ENCODE measurements at places on chromosomes 16 and 17. TPM values are rescaled to one million over a fixed set of nuclear protein-coding genes. Genes with fewer than 3 reads are reported as not detected.
A peak's percentile ranks its signal among the peaks of the same experiment; 100 is the strongest.

The SPATA32 gene
- total RNA-seq, result 0.67 TPM

The ARHGAP44 gene
- total RNA-seq, result 0.37 TPM

The FOXJ1 gene
- total RNA-seq, result 0.20 TPM

The KCNG4 gene
- total RNA-seq, result not detected

DNA sequence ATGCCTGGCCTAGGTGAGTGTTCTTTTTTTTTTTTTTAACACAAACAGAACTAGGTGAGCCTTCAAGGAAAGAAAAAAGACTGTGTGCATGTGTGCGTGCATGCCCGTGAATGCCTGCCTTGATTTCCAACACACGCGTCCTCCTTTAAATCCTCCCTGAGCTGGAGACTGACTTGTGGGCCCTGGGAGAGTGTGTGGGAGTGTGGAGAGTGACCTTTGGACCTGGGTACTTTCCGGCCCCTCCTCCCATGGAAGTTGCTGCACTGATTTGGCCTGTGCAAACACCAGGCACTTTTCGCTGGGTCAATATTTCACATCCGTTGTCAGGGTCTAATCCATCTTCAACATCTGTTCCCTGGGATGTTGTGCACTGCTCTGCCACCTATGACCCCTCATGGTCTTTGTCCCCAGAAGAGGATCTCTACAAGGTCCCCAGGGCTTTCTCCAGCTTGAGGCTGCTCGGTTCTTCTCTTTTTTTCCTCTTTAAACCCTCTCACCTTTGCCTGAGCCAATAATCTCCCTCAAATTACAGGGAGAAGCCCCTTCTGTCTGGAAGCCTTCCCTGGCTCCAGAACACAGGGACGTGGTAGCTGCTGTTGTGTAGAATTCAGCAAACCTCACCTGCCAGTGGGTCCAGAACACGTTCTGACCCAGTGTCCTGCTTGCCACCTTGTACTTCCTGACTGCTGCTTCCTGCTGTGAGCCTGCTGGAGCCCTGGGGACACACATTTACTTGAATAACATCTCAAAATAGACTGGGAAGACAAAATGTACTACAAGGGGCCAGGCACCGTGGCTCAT lies 20.8 kb upstream of the ATP5MC1 start:
- peaks cover 6% of the 10 kb centered on the region for H3K4me1 ChIP-seq
- H3K36me3 ChIP-seq, result no peaks in the 10 kb centered on the region
- no peak overlapping the region for H3K27ac ChIP-seq
- no peak overlapping the region for H3K4me3 ChIP-seq
- peaks cover 5% of the 10 kb centered on the region for H3K27me3 ChIP-seq

- no peaks in the 10 kb centered on the region for H3K27me3 ChIP-seq
- no peak overlapping the region for H3K4me3 ChIP-seq
- H3K36me3 ChIP-seq, result no peaks in the 10 kb centered on the region
- no peak for DNase-seq
Observed at GRCh38 chr16:27745348-27745747, 195.4 kb downstream of the KATNIP start.

DNA sequence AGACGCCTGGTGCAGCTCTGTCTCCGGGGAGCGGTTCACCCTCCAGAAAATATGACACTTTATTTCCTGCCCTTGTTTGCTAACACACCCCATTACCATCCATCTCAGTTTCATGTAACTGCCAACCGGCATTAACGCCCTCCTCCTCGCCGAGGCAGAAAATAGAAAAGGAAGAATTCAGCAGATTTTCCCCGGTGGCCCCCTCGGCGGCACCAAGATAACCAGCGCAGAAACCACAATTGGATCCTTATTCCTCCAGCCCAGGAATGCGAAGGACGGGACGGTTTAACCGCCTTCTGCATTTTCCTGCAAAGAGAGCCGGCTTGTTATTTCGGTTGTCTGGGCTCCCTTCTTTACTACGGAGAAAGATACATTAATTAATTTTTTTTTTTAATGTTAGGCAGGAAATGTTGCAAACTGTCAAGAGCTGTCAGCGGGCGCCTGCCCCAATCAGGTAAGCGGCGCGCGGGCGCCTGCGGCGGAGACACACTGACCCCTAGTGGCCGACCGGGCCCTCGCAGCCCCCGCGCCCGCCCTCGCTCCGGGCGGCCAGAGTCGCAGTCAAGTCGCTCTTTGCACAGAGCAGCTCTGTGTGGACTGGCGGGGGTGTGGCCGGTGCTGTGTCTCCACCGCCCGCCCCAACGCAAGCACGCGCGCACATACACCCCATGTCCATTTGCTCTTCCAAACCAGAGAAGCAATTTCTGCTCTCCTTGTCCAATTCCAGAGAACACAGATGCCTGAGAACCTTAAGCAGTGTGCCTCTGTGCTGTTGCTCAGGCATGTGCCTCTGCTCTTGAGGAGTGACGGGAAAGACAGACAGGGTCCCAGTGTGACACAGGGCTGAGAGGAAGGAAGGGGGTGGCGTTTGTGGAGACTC lies 53.6 kb downstream of the C17orf67 start:
- peak overlapping the region; percentile 77 for H3K4me3 ChIP-seq
- no peaks in the 10 kb centered on the region for H3K36me3 ChIP-seq
- peak; percentile 84 for DNase-seq
- H3K4me1 ChIP-seq, result peaks cover 26% of the 10 kb centered on the region
- peak overlapping the region; percentile 94 for H3K27ac ChIP-seq

DNA sequence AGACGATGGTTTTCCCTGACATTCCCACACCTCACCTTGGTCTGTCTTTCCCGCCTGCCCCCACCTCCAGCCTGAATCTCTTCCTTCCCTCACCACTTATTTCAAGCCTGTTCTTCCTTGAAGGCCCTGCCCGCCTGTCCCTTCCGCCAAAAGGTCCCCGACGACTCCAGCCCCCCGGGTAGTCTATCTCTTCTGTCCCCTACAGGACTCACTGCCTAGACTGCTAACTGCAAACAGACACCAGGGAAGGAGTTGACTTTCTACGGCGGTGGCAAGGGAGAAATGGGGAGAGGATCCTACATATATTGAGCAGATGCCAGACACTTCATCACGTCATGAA lies 53.7 kb downstream of the NT5M start:
- no peaks in the 10 kb centered on the region for H3K36me3 ChIP-seq
- peaks cover 14% of the 10 kb centered on the region for H3K27me3 ChIP-seq
- H3K4me1 ChIP-seq, result no peaks in the 10 kb centered on the region
- H3K27ac ChIP-seq, result peak overlapping the region; percentile 55
- H3K4me3 ChIP-seq, result no peak overlapping the region
- no peak for DNase-seq

DNA sequence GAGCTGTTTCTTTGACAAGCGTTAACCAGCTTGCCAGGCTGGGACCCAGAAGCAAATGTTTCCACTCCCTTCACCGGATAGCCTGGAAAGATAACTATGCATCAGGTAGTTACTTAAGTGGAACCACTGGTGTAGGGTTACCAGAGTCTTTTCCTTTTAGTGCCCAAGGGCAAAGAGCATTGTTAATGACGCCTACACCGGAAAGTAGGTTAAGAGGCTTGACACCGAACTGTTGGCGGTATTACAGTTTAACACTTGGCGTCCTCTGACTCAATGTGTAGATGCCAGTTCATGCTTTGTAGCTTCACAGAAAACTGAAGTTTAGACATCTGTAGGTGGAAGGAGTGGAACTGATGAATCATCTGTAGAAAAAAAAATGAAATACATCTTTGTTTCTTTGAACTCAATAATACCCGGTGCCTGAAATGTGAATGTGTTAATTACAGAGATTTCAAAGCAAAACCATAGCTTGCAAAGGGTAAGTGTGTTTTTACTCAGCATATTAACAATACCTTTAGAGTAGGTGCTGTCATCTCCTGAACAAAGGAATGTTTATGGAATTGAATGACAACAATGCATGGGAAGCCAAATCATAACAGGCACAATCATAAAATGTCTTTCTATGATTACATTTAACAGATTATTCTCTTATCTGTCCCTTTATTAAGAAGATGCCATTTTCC lies 426.7 kb upstream of the SALL1 start:
- no peak for DNase-seq
- H3K4me3 ChIP-seq, result no peak overlapping the region
- no peak overlapping the region for H3K27ac ChIP-seq
- no peaks in the 10 kb centered on the region for H3K4me1 ChIP-seq
- no peaks in the 10 kb centered on the region for H3K27me3 ChIP-seq

Data from activated CD4-positive, alpha-beta T cell treated with anti-CD3 and anti-CD28 coated beads, Interleukin-2, amount 10 ng/mL, durations not matched to agents 7 days and 5 days (primary cell).